ENCODE measurements at places on chromosomes 2 and 18.

DNA sequence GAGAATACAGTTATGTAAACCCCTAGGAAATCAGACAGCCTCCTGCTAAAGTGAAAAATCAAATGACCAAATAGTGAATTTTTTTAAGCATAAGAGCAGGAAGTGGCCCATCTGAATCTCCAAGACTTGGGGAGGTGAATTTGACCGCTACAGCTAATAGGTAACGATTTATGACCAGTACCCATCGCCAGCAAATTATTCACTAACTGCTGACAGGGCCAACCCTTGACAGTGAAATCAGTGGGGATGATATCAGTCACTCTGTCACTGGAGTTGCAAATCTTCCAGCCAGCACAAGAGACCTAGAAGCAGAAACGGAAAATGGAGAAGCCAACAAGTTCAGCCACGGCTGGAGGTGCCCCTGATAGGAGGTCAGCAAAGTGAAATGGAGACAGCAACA, 164.3 kb upstream of the PIK3C3 start:
- DNase-seq = no peak

GRCh38 chr2:43169987-43170386, 56.4 kb downstream of the ZFP36L2 start:
- no peak for DNase-seq

- peak; percentile 56 for DNase-seq
Observed at GRCh38 chr2:222296911-222297599, 1.7 kb downstream of the PAX3 start.

GRCh38 chr2:26561376-26561775, 79.8 kb downstream of the CIB4 start:
- no peak for DNase-seq

Data from HFFc6 (cell line).